Endothelial cell (in vitro differentiated cells): ENCODE measurements at places on chromosomes 11 and 22. TPM values are rescaled to one million over a fixed set of nuclear protein-coding genes. Genes with fewer than 3 reads are reported as not detected.

Gene MB
- not detected for total RNA-seq

GRCh38 chr11:94526645-94527438 lies 14.6 kb downstream of the C11orf97 start:
- H3K36me3 ChIP-seq, result no peaks in the 10 kb centered on the region
- H3K4me1 ChIP-seq, result no peaks in the 10 kb centered on the region
- H3K4me3 ChIP-seq, result no peak overlapping the region
- H3K27ac ChIP-seq, result no peak overlapping the region
- no peak for DNase-seq
- no peaks in the 10 kb centered on the region for H3K27me3 ChIP-seq

GRCh38 chr11:104734998-104735397 lies 163.3 kb downstream of the CASP12 start:
- H3K4me3 ChIP-seq, result no peak overlapping the region
- H3K4me1 ChIP-seq, result peaks cover 14% of the 10 kb centered on the region
- H3K27me3 ChIP-seq, result no peaks in the 10 kb centered on the region
- H3K36me3 ChIP-seq, result no peaks in the 10 kb centered on the region

- H3K27ac ChIP-seq, result no peak overlapping the region
- DNase-seq, result no peak
- peaks cover 6% of the 10 kb centered on the region for H3K36me3 ChIP-seq
- peaks cover 3% of the 10 kb centered on the region for H3K27me3 ChIP-seq
- H3K4me3 ChIP-seq, result no peak overlapping the region
These were observed 16.7 kb downstream of the TXN2 start for GRCh38 chr22:36464715-36465231.

GRCh38 chr11:118051136-118051610 lies 25.7 kb upstream of the TMPRSS4 start:
- H3K4me3 ChIP-seq, result no peak overlapping the region
- H3K36me3 ChIP-seq, result no peaks in the 10 kb centered on the region
- peaks cover 6% of the 10 kb centered on the region for H3K4me1 ChIP-seq
- no peak overlapping the region for H3K27ac ChIP-seq
- no peak for DNase-seq

DNA sequence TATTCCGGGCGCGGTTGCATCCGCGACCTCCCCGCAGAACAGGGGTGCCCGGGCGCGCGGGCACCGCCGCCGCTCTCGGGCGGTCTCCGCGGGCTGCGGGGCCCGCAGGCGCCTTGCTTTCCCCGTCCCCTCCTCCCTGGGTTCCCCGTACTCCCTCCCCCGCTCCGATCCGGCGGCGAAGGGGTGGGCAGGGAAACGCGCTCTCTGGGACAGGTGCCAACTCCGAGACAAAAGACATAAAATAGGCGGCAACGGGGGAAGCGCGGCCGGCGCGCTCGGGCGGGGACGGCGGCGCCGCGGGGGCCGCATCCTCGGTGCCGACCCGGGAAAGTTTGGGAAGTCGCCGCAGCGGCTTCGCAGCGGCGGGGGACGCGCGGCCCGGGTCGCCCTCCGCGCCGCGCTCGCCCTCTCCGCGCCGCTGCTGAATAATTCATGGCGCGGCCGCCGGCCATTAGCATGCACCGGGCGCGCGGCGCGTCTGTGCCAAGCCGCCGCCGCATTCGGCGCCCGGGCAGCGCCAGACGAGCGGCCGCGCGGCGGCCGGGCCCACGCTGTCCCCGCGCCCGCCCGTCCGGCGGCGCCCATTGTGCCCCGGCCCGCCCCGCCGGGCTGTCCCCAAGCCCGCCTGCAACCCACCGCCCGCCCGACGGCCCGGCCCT lies 78.7 kb upstream of the PPARA start:
- DNase-seq, result no peak
- peaks cover 4% of the 10 kb centered on the region for H3K4me1 ChIP-seq
- H3K36me3 ChIP-seq, result no peaks in the 10 kb centered on the region
- no peak overlapping the region for H3K27ac ChIP-seq

Gene OR52A1
- 0.03 TPM for total RNA-seq

Gene KCNE3
- total RNA-seq, result 29.4 TPM

DNA sequence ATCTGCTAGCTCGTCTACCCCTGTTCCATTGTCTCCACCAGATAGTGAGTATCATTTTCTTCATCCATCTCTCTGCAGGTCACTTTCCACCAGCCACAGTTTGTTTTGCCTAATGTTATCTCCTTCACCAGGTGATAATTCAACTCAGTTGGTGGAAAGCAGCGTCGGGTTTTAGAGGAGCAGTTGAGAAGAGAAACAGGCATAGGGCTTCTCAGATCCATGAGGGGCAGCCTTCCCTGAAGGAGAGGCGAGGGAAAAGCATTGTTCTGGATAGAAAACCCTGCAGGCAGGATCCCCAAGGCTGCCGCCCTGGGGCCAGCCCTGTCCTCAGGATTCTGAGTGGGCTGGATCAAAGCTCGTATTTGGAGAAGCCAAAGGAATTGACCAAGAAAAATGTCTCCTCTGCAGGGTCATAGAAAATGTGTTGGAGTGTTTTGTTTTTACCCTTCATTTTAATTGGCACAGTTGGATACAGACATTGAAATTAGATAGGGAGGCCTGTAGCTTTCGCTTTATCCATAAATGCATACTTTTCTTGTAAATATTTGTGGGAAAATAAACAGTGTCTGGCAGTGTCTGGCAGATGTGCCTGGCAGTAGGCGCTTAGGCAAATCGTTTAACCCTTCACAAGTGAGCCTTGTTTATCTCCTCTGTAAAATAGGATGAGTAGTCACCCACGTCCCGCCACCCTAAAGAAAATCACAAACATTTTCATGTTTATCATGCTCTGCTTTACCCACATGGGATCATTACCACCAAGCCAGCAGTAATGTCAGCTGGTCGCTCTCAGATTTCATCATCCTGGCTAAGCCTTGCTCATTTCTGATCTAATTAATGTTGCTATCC lies 73.4 kb upstream of the TTC12 start:
- no peak overlapping the region for H3K4me3 ChIP-seq
- no peaks in the 10 kb centered on the region for H3K27me3 ChIP-seq
- no peak overlapping the region for H3K27ac ChIP-seq
- DNase-seq, result no peak

- no peak overlapping the region for H3K4me3 ChIP-seq
- H3K36me3 ChIP-seq, result no peaks in the 10 kb centered on the region
- H3K27me3 ChIP-seq, result peaks cover 3% of the 10 kb centered on the region
- peak; percentile 49 for DNase-seq
- H3K27ac ChIP-seq, result no peak overlapping the region
- peaks cover 10% of the 10 kb centered on the region for H3K4me1 ChIP-seq
These were observed 469.8 kb upstream of the KIRREL3 start for GRCh38 chr11:127470306-127470884.

Gene MYEOV
- not detected for total RNA-seq

DNA sequence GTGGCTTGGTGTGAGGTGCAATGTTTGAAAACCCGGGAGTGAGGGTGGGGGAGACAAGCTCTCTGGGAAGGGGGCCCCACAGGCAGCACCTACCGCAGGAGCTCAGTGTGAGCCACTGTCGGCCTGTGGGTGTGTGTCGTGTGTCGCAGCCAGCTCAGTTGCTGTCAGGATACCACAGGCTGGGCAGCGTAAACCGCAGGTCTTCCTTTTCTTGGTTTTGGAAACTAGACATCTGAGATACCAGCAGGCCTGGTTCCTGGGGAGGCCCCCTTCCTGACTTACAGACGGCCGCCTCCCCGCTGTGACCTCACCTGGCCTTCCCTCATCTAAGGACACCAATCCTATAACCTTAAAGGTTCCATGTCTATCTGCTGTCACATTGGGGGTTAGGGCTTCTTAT lies 19.4 kb downstream of the IRF7 start:
- H3K4me3 ChIP-seq, result no peak overlapping the region
- H3K27me3 ChIP-seq, result peaks cover 4% of the 10 kb centered on the region
- peaks cover 34% of the 10 kb centered on the region for H3K36me3 ChIP-seq
- no peak for DNase-seq
- H3K27ac ChIP-seq, result no peak overlapping the region

GRCh38 chr11:88704485-88704884 lies 361.3 kb downstream of the GRM5 start:
- peaks cover 6% of the 10 kb centered on the region for H3K4me1 ChIP-seq
- no peak overlapping the region for H3K27ac ChIP-seq
- H3K4me3 ChIP-seq, result no peak overlapping the region
- no peak for DNase-seq
- H3K36me3 ChIP-seq, result no peaks in the 10 kb centered on the region
